Ureter (tissue), 1 donor: ENCODE measurements at places on chromosomes 1 and 21. TPM values are rescaled to one million over a fixed set of nuclear protein-coding genes. Genes with fewer than 3 reads are reported as not detected.

- no peak for DNase-seq
Measured at GRCh38 chr1:207579436-207579799, 65.5 kb upstream of the CR1L start.

DNA sequence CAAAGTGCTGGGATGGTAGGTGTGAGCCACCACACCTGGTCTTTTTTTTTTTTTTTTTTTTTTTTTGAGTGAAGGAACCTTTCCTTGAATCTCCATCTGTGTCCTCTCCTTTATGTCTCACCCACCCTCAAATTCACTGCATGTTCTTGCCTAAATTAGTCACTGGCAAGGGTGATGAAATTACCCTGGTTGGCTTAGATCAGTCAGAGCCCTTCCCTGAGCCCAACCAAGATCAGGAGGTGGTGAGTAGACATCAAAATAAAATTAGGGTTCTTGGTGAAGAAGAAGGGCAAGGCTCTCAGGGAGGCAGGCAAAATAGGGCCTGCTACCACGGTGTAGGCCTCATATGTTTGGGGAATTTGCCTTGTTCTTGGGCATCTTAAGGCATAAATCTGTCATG is 5.3 kb upstream of the TNN start:
- DNase-seq = no peak

GRCh38 chr1:228105270-228105995 is 2.3 kb upstream of the C1orf35 start:
- DNase-seq = no peak

DNA sequence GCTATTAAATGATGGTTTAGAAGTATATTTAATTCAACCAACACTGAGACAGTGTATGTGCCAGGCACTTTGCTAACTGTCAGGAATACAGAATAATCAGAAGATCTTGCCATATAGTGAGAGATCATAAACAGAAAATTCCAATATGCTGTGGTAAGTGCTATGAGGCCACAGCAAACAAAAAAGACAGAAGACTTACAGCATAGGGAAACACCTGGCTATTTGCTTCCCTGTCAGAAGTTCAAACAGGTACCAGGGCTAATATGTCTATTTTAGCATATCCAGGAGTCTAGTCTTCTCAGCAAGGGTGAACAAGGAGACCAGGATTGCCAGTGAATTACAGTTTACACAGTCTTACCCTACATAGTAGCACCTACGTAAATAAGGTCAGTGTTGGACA is 30.4 kb downstream of the TRIT1 start:
- DNase-seq = no peak

DNA sequence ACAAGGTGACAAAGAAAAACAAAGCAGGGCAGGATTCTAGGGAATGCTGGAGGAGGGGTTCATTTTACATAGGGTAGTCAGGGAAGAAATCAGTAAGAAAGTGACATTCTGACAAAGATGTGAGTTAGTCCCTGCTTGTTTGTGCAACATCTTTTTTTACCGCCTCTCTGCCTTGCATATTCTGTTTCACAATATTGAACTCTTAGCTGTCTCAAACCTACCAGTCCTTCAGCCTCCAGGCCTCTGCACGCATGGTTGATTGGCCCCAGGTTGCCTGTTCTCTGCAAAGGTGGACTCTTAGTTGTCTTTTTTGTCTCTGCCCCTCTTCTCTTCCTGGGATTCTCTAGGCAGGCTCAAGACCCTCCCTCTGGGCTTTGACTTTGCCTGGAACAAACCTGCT is 152.2 kb upstream of the RUNX1 start:
- no peak for DNase-seq

- no peak for DNase-seq
Measured at GRCh38 chr1:16172964-16173446, 17.1 kb upstream of the EPHA2 start.

GRCh38 chr1:167298325-167298724 is 77.6 kb downstream of the POU2F1 start:
- no peak for DNase-seq

DNA sequence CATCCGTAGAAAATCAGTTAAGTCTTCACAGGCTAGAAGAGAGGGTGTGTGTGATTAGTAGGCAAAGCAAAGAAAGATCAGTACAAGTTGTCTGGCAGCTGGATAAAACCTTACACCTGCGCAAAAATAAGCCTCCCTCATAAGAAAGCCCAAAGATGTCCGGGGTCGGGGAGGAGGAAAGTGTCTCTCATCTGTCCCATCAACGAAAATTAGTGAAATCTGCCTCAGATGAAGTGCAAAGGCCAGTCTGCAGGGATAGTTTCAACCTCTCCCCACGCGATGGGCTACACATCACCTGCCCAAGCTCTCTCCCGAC is 333.9 kb downstream of the SRGAP2C start:
- DNase-seq = no peak

- DNase-seq = no peak
Measured at GRCh38 chr1:244237445-244237844, 186.4 kb downstream of the ZBTB18 start.

- no peak for DNase-seq
Measured at GRCh38 chr1:69258842-69259241, 308.9 kb upstream of the LRRC7 start.

DNA sequence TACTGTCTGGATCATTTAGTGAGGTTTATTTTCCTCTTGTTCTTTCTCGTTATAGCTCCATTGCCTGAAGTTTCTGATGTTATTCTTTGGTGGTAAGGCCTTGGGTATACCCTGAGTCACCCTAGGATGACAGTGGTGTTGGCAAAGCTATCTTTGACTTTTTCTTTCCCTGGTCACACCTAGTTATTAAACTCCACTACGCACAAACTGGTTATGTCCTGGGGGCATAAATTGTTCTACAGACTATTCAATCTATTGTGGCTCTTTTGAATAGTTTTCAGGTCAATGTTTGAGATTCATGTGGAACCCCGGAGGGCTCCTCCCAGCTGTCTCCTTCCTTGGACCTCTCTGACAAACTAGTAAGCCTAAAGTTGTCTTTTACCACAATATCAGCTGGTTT is 157.7 kb downstream of the SLC35F3 start:
- DNase-seq = no peak

- no peak for DNase-seq
Measured at GRCh38 chr1:37794372-37795339, 1.0 kb downstream of the MANEAL start.

GRCh38 chr1:156704166-156704711 is 1.1 kb downstream of the CRABP2 start:
- DNase-seq = no peak

DNA sequence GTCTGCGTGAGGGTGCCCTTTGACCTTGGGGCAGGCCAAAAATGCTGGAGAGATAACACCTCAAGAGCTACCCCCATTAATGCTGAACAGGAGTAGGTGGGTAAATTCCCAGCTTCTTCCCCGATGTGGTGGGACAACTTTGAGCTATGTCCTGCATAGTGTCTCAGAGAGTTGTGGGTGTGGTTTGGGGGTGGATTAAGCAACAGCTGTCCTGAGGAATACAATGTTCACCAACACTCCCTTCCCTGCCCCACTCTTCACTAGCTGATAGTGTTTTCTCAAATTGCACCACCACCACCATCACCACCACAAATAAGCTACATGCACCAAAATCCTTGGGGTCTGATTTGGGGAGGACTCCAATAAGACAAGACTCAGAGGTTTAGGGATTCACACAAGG is 258.4 kb downstream of the HLX start:
- DNase-seq = no peak

DNA sequence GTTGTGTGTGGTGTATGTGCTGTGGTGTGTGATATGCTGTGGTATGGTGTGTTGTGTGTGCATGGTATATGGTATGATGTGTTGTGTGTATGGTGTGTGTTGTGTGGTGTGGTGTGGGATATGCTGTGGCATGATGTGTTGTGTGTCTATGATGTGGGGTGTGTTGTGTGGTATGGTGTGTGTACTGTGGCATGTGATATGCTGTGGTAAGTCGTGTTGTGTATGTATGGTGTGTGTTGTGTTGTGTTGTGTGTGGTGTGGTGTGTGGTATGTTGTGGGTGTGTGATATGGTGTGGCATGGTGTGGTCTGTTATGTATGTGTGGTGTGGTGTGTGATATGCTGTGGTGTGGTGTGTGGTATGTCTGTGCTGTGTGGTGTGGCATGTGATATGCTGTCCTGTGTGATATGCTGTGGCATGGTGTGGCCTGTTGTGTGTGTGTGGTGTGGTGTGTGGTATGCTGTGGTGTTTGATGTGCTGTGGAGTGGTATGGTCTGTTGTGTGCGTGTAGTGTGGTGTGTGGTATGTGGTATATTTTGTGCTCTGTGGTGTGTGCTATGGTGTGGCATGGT is 318.0 kb downstream of the PTPRU start:
- DNase-seq = no peak

DNA sequence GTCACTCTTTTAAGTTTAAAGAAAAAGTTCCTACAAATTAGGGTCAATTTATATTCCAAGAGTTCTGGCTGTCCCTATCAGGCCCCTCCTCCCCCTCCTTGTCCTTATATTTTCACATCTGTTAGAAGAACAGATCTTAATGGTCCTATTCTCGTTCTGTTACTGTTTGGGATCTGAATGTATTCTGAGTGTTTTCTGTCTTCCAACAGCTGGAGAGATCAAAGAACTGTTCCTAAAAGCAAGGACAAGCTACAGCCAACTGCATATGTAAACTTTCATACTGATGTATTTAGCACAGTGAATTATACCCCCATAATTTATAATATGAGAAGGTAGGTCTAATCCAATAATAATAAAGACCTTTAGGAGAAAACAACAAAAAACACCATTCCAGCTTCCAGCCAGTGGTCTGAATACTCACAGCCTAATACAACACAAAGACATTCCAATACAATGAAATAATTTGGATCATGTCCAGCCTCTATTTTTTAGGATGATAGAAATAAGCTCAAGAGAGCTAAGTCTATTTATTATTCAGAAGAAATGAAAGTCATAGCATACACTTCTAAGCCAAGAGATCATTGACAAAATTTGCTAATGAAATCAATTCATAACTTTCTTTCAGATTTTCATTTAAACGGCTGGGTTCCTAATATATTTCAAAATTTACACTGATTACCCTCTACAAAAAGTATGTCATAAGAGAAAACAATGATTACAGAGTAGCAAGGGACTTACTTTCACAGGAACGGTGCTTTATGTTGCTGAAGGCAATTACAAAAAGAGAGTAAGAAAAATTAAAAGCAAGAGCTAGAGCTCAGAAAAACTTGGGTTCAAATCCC is 25.3 kb downstream of the WLS start:
- DNase-seq = no peak

GRCh38 chr1:76826072-76826845 is 41.0 kb upstream of the ST6GALNAC5 start:
- no peak for DNase-seq

DNA sequence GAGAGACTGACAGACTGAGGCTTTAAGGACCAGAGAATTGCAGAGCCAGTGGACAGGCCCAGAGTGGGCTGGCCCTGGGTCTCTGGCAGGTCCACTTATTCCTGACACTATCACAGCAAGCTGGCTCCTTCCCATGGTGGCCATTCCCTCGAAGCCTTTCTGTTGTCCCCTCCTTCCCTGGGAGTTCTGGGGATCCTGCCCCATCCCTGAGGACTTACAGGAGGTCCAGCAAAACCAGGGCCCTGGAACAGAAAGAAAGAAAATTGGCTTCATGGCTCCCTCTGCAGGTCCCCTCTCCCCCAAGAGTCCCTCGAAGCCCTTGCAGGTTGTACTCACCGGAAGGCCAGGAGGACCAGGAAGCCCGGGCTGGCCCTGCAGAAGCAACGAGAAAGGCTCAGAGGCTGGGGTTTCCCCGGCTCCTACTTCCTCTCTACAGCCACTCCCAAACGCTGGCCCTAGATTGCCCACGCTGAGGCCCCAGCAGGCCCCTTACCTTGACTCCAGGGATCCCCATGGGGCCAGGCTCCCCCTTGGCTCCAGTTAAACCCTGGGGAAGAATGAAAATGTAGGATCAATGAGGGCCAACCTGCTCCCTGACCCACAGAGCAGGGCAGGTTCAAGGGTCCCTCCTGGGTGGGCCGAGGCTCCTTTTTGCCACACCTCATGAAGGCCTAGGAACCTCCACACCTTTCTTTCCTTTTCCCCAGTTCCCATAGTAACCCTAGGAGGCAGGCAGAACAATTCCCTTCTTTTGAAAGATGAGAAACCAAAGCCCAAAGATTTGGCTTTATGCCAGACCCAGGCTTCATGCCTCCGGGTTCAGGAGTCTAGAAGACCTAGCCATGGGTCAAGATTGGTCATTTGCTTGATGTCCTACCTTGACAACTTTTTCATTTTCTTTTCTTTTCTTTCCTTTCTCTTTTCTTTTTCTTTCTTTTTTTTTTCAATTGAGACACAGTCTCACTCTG is 4.6 kb downstream of the COL9A2 start:
- DNase-seq = peak; percentile 77

DNA sequence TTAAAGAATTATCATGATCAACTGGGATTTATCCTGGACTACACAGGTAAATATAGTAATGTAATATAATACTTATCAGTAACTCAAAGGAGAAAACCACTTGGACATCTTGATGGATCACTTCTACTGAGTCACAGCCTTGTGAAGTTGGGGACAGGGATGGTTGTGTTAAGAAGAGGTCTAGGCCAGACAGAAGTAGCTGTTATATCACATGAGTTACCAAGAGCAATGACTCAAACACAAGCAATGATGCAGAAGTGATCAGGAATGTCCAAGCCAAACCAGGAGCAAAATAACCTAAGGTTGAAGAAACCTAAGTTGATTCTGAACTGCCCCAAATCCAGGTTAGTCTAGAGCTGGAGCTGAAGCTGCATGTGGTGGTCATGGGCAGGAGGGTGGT is 424.5 kb upstream of the DAB1 start:
- DNase-seq = no peak

DNA sequence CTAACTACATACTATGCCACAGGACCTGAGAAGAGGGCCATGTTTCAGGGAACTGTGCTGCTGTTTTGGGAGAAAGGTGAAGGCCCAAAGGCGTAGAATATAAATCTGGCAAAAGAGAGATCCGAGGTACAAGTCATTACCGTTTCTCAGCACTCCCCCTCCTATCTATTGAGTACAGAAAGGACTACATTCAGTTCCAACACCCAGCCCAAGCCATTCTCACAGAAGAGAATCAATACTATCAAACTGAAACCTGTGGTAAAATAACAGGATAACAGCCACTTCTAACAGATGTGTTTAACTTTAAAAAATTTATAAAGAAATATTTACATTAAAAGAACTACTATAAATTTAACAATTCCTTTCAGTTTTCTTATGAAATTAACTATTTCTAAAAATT is 7.8 kb downstream of the AHCTF1 start:
- DNase-seq = no peak

DNA sequence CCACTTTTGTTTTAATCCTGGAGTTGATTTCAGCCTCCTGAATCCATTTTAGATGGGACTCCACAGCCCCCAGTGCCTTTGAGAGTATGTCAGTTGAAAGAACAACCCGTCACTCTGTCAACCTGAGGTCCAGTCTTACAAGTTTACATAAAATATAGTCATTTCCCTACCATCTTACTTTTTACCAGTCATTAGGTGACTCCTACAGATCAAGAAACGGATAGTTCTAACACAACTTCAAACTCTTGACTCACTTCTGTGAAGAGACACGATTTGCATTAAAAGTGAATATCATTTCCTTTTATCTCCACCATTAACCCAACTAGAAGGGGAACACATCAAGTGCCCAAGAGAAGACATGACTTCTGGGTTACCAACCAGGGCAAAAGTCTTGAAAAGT is 147.1 kb downstream of the NTPCR start:
- no peak for DNase-seq

Gene CLDN8
- total RNA-seq = 1.8 TPM

Gene RGS1
- 50.0 TPM for total RNA-seq

Gene ASH1L
- 88.5 TPM for total RNA-seq

Gene PTGER3
- 6.0 TPM for total RNA-seq

Gene BNIPL
- total RNA-seq = 10.5 TPM

Gene ADORA3
- total RNA-seq = 5.8 TPM

Gene SH2D1B
- 0.16 TPM for total RNA-seq

Gene KCNJ9
- total RNA-seq = not detected

Gene GPR37L1
- total RNA-seq = 0.10 TPM

Gene RBM11
- 9.1 TPM for total RNA-seq
